ENCODE measurements at places on chromosomes 12 and 14.
A peak's percentile ranks its signal among the peaks of the same experiment; 100 is the strongest.

- DNase-seq, result no peak
Measured at GRCh38 chr12:88035907-88036289, 6.7 kb upstream of the C12orf50 start.

GRCh38 chr14:45198551-45198950, 54.5 kb downstream of the MIS18BP1 start:
- DNase-seq, result peak; percentile 8

DNA sequence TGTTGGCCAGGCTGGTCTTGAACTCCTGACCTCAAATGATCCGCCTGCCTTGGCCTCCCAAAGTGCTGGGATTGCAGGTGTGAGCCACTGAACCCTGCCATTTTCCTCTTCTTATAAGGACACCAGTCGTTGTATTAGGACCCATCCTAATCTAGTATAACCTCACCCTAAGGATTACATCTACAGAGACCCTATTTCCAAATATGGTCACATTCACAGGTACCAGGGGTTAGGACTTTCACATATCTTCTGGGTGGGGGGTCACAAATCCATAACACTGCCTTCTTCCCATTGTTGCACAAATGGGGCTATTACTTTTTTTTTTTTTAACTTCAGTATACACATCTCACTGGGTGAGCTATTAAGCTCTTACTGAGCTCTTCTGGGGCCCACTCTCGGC, 38.6 kb downstream of the ARF6 start:
- DNase-seq, result no peak

- no peak for DNase-seq
Measured at GRCh38 chr14:19878029-19878642, 3.2 kb downstream of the OR4K2 start.

- peak; percentile 40 for DNase-seq
Measured at GRCh38 chr12:2902272-2902880, 11.7 kb downstream of the TULP3 start.

DNA sequence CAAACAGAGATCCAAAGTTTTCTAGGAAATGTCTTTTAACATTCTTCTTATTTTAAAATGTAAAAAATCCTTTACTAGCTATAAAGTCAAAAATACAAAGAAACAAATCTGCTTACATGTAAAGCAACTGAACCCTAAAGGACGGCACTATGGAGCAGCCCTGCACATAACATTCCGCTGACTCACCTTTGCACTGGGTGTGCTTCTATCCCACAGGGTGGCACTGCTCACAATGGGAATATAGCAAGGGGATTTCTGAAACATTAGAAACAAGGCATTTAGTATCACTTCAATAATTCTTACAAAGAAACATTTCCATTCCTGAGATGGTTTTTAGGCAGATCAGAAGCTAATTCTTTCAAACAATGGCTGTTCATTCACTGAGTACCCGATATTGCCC, 94.3 kb downstream of the C12orf42 start:
- DNase-seq, result no peak

- no peak for DNase-seq
Measured at GRCh38 chr12:7035463-7035862, 17.2 kb upstream of the LPCAT3 start.

- DNase-seq, result no peak
Measured at GRCh38 chr12:88243982-88244381, 101.9 kb downstream of the TMTC3 start.

All from prostate gland (tissue), 2 donors.